Stimulated activated CD8-positive, alpha-beta memory T cell treated with anti-CD3 and anti-CD28 coated beads, Interleukin-2, amount 100 ng/mL, for 1 hour (primary cell): ENCODE measurements at places on chromosomes 7 and 10.

DNA sequence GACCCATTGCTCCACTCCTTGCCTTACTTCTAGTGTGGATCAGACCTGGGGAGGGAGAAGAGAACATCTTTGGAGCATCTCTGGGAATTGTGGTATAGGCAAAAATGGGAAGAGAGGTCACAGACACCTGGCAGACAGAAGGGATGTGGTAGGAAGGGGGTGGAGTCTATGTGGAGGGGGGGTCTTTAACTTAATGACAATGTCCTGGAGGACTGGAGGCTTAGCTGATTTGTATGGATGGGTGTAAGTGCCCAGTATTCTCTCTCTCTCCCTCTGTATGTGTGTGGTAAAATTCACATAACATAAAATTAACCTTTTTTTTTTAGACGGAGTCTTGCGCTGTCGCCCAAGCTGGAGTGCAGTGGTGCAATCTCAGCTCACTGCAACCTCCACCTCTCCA lies 3.1 kb upstream of the LDB1 start:
- no peak for DNase-seq

DNA sequence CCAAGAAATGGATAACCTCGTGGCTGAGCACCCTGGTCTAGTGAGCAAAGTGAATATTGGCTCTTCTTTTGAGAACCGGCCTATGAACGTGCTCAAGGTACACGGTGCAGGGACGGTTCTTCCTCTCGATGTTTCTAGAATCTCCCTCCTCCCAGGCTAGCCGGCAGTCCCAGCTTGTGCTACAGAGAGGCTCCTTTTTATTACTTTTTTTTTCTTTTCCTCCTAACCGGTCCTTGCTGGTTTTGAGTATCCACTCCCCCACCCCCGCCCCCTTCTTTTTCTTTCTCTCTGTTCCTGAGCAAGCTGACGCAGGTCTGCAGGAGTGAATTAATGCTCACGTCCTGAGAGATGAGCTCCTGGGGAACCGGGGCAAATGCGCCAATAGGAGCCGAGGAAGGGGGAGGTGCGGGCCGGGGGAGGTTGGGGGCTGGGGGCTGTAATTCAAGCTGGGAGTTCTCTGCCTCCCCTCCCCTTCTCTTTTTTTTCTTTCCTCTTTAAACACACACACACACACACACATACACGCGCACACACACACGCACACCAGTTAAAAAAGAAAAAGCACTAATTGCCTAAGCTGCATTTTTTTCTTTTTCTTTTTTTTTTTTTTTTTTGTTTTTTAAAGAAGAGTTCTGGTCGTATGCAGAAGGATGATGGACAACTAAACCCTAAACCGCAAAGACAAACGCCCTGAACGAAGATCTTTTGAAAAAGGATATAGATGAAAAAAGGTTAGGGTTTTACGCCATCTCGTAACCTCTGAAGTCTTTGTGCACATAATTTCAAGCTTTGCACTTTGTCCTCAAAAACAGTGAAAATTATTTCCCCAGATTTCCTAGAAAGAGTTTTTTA lies 6.6 kb downstream of the CPA2 start:
- DNase-seq = no peak

DNA sequence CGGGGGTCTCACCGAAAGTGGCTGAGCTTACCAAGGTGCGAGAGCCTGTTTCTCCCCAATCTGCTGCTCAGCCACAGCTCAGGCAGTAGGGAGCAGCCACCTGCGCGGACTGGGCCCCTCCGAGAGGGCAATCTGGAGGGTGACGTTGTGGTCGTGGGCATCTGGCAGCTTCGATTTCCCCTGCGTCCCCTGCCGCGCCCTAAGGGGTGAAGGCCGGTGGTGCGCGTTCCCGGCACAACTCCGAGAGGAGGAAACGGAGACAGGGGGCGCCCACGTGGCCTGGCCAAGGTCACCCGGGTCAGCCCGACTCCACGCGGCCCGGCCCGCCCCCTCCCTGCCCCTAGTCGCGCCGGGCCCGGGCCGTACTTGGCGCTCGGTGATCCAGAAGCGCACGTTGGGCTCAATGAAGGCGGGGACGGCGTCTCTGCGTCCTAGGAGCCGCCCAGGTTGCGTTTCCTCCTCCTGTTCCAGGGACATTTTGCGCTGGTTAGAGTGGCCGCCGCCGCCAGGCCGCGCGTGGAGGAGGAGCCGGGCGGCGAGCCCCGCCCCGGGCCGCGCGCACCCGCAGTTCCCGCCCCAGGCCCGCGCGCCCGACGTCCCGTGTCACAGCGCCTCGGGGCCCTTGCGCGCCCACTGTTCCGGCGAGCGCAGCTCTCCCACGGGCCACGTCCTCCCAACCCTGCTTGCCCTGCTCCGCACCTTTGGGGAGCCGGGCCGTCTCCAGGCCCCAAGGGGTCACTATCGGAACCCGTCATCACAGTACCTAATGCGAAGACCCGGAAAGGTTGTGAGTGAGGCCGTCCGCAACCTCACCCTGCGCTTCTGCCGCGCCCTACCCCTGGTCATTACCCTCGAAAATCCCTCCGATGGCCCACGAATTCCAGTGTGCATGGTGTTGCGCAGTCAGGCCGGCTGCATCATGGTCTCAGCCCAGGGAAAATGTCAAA lies at the start of gene SFXN4:
SFXN4 (minus strand) TSS at position 544 of the 947 bp plus-strand sequence; CDS start at position 477, 67 bp downstream.
- peak; percentile 59 for DNase-seq

- no peak for DNase-seq
Observed at GRCh38 chr10:118768041-118768919, 13.5 kb upstream of the CACUL1 start.

DNA sequence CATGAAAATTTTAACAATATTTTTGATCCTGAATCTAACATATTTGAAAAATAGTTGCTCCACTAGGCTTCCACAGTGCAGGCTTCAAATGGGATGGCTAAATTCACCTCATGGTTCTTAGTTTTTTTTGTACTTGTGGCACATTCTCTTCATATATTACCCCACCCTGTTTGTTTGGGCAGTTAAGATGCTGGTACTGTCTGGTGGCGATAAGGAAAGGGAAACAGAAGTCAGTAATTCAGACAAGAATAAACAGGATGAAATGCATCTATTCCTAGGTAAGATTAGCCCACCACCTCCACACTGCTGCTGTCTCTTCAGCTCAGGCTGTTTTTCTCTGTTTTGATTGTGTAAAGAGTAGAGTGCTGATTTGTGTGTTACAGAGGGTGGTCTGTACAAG lies 44.2 kb downstream of the GLRX3 start:
- DNase-seq = no peak
